Stimulated activated CD8-positive, alpha-beta memory T cell treated with anti-CD3 and anti-CD28 coated beads, Interleukin-2, amount 100 ng/mL, for 1 hour (primary cell): ENCODE measurements at places on chromosomes 16 and 17.
A peak's percentile ranks its signal among the peaks of the same experiment; 100 is the strongest.

DNA sequence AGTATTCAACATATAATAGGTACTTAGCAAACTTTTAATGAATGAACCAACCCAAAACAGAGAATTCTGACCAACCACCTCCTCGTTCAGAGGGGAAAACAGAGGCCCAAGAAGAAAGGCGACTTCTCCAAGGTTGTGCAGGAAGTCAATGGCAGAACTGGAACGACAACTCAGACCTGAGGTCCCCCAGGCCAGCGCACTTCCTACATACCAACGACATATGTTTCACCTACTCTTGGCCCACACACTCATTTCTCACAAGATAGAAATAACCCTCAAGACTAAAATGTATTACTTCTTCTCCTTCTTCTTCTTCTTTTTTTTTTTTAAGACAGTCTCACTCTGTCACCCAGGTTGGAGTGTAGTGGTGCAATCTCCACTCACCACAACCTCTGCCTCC, 14.4 kb downstream of the CHCT1 start:
- no peak for DNase-seq

- DNase-seq: peak; percentile 57
These were observed at the start of gene RTN4RL1 for GRCh38 chr17:2025220-2025621. TSS of gene RTN4RL1 (minus strand) at chr17:2025334. CDS start at chr17:2024865, 469 bp downstream.

- DNase-seq: no peak
These were observed 745 bp upstream of the ABCC1 start for GRCh38 chr16:15948532-15949209.

- DNase-seq: no peak
These were observed 331.9 kb downstream of the SEC14L1 start for GRCh38 chr17:77472468-77473310.

DNA sequence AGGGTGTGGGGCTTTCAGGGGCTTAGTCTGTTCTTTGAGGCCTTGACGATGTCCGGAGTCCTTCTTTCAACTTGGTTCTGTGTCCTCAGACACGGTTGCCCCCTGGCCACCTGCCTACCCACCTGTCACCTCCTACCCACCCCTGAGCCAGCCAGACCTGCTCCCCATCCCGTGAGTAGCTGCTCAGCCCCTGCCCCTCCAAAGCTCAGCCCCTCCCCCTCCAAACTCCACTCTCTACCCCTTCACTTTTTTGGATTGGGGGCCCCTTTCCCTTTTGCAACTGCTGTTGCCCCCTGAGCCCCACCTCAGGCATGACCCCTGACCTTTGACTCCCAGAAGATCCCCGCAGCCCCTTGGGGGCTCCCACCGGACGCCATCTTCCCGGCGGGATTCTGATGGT, 1.2 kb downstream of the LAT start:
- no peak for DNase-seq

GRCh38 chr17:61063528-61063927, 336.1 kb upstream of the TBX2 start:
- no peak for DNase-seq

DNA sequence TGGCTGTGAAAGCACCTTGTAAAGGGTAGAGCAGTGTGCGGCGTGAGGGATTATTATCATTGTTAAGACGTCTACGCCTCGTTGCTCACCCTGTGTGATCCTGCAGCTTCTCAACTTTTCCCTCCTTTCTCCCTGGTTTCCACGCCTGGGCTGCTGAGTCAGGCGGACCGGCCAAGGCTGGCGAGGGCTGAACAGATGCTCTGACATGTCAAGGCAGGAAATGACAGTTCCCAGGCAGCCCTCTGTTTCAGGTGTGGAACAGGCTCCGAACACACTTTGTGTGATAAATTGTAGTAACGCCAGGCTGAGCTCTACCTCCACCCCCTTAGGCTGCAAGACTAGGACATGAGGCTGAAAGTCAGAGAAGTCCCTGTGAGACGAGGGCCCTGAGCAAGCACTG, 46.0 kb upstream of the TBX2 start:
- DNase-seq: no peak

DNA sequence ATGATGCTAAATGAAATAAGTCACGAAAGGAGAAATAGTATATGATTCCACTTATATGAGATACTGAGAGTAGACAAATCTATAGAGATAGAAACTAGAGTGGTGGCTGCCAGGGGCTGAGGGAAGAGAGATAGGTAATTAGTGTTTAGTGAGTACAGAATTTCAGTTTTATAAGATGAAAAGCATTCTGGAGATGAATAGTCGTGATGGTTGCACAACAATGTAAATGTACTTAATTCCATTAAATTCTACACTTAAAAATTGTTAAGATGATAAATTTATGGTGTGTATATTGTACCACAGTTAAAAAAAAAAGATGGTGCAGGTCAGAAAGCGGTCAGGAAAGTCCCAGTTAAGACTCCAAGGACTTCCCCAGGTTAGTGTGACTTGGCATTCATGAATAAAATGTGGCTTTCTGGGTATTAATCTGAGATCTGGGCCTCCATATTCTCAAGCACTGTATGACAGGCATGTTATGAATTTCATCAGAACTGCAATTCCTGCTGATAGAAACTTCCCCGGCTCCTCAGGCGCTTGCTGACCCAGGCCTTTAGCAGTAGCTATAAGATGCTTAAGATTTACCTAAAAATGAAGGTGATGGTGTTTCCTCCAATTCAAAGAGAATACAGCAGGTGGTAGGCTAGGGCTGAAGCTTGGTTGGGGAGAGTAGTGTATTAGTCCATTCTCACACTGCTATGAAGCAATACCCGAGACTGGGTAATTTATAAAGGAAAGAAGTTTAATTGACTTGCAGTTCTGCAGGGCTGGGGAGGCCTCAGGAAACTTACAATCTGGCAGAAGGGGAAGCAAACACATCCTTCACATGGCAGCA, 115.3 kb upstream of the SOX9 start:
- DNase-seq: no peak

- no peak for DNase-seq
These were observed 1.2 kb downstream of the HSDL1 start for GRCh38 chr16:84143784-84144199.

GRCh38 chr16:53415504-53415903, 18.8 kb upstream of the RBL2 start:
- no peak for DNase-seq

DNA sequence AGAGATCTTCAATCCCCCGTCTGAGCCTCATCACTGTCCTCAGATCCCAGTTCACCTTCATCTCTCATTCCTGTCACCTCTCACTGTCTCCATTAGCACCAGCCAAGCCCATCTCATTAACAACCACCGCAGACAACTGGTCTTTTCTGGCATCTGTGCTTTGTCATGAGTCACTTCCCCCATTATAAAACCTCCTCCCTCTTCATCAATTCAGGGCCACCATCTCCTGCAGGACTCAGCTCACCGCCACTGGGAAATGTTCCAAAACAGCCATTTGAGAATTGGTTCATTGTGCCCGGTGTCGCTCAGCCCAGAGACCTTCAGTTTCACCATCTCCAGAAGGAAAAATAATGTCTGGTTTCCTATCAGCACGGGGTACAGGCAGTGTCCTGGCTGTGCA, 56.9 kb upstream of the TEKT3 start:
- DNase-seq: no peak

DNA sequence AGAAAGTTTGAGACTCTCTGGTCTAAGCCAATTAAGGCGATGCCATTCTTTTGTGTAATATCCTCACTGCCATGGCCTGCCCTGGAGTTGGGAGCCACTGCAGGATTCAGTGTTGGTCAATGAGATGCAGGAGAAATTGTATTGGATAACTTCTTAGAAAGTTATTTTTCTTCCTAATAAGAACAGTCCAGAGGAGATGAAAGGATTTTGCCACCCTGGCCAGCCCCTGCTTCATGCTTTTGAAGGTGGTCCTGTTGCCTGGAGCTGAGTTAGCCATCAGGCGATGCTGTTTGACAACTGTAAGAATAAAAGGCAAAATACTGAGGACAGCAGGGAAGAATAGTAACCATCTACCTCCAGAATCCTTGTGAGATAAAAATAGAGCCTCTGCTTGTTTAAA, 35.4 kb upstream of the CNTNAP4 start:
- no peak for DNase-seq

DNA sequence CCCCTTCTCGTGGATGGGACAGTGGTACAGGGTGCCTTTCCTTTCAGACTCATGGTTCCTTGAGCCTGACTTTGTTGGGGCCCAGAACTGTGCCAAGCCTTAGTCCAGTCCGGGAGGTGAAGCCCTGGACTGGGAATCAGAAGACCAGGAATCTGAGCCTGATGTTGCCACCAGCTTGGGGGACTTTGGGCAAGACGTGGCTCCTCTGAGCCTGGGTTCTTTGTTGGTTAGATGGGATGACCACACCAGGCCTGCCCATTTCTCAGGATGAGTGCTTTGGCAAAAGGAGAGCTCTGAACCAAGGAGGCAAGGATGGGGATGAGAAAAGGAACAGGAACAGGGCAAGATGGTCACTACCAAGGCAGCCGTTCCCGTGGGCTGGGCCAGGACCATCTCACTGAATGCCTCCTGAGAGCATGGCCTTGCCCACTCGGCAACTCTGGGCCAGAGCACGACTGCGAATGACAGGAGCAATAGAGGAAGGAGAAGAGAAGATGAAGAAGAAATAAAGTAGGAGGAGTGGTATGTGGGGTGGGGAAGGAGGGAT, 32.5 kb downstream of the PITPNM3 start:
- DNase-seq: no peak

DNA sequence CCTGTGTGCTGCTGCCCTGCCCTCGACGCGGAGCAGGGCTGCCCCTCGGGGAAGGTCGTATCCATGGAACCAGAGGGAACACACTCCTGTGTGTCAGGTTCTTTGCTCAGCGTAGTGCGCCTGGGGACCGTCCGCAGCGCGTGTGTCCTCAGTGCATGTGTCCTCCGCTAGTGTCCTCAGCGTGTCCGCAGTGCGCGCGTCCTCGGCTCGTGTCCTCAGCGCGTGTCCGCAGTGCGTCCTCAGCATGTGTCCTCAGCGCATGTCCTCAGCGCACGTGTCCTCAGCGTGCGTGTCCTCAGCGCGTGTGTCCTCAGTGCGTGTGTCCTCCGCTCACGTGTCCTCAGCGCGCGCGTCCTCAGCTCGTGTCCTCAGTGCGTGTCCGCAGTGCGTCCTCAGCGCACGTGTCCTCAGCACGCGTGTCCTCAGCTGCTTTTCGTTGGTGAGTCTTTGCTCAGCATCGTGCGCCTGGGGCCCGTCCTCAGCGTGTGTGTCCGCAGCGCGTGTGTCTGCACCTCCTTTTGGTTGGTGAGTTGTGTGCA, 59.2 kb upstream of the ZNF750 start:
- DNase-seq: no peak

DNA sequence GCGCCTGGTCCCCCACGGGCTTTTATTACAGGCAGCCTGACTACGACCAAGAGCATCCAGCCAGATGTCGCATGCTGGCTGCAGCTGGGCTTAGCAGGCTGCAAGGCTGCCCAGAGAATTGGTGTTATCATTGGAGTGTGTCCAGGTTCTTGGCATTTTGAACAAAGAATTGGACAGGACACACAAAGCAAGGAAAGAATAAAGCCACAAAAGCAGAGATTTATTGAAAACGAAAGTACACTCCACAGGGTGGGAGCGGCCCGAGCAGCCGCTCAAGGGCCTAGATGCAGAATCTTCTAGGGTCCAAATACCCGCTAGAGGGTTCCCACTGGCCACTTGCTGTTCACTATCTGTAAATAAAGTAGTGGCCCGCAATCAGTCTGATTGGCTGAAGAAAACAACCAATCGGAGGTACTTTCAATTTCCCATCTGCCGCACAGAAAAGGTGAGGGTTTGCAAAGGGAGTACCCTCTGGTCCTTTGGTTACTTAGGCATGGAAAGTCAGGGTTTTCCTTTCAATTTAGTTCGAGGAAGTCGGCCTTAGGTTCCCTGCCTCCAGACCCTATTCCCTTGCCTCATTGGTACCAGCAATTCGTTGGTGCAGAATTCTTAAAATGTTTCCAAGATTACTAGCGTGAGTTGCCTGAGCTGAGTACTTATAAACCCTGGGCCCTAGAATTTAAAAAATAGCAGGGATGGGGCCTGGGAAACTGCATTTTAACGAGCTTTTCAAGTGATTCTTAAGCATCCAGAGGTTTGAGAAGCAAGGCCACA, 38.5 kb upstream of the CNEP1R1 start:
- DNase-seq: no peak

- no peak for DNase-seq
These were observed 178.0 kb downstream of the MSI2 start for GRCh38 chr17:57434361-57434760.

DNA sequence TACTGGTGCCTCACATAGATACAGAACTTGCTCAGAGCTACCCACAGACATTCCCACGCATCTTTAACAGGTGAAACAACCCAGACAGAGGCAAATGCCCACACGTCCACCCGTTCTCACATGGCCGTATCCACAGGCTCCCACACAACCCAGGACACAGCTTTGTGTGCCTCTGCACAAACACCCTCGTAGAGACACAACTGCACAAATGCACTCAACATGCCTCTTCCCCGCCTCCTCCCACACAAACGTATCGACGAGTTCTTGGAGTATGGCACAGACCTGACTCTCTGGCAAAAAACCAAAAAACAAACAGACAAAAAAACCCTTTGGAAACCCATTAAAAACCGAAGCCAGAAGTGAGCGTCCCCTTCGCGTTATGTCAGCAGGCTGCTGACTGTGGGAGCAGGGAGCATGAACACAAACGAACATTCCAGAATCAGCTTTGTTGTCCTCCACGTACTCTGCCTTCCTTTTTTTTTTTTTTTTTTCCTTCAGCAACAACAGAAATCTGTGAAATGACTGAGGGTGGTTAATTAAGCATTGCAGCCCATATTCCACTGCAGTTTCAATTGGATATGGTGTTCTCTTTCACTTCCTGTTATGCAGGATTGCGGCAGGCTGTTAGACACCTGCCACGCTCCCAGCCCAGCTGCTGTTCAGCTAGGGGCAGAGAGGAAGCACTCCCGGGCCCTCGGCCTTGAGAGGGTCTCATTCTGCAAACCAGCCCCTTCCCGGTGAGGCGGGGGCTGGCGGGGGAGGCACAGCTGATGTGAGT, 313.7 kb downstream of the MAF start:
- no peak for DNase-seq

DNA sequence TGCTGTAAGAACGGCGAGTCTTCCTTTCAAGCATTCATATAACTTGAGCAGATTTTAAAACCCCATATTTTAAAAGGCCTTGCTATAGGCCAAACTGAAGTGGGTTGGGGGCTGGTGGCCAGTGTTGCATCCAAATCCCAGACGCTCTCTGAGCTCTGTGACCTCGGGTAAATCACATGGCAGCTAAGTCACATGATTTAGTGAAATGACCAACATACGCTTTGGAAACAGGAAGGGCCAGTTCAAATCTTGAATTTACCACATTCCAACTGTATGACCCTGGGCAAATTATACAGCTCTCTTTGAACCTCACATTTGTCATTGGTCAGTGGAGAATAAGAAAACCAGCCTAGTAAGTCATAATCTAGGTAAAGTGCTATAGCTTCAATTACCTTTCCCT, 519.3 kb downstream of the HAPSTR1 start:
- no peak for DNase-seq

- DNase-seq: no peak
These were observed 43.8 kb upstream of the NF1 start for GRCh38 chr17:31050948-31051347.

DNA sequence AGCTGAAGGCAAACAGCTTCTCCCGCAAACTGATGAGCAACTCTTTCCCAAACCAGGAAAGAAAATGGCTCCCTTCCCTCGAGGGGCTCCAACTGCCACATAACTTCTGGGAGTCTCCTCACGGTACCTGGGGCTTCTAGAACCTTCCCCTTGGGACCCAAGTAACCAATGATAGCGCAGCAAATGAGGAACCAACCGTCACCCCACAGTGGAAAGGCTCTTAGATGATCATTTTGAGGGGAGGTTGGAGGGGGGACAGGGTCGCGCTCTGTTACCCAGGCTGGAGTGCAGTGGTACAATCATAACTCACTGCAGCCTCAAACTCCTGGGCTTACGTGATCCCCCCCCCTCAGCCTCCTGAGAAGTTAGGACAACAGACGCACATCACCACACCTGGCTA, at the start of gene DNAH17:
DNAH17 (minus strand) TSS at position 101 of the 400 bp plus-strand sequence. CDS start 2,339 bp downstream, outside the sequence.
- no peak for DNase-seq

GRCh38 chr17:28335959-28336871, 654 bp downstream of the TNFAIP1 start:
- no peak for DNase-seq
